ENCODE measurements at places on chromosomes 4 and X.

DNA sequence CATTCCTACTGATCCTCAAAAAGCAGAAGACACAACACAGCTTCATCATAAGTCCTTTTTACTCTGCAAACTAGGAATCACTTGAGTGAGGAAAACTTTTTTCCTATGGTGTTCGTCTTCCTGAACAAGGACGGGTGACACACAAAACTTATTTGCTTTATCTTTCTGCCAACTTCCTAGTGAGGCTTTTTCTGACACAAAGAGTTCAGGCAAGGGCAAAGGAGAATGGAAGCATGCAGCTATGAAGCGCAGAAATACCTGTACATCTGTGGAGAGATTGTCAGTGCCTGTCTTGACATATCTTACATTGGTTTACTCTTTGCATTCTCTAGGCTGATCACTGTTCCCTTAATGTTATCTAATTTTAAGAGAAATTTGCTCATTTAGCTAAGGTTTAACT lies 548.0 kb upstream of the IGFBP7 start:
- no peak for DNase-seq

GRCh38 chrX:66023385-66024091 lies 16.3 kb downstream of the VSIG4 start:
- no peak for DNase-seq

- DNase-seq, result no peak
Observed at GRCh38 chr4:84051639-84052038, 447.5 kb downstream of the NKX6-1 start.

DNA sequence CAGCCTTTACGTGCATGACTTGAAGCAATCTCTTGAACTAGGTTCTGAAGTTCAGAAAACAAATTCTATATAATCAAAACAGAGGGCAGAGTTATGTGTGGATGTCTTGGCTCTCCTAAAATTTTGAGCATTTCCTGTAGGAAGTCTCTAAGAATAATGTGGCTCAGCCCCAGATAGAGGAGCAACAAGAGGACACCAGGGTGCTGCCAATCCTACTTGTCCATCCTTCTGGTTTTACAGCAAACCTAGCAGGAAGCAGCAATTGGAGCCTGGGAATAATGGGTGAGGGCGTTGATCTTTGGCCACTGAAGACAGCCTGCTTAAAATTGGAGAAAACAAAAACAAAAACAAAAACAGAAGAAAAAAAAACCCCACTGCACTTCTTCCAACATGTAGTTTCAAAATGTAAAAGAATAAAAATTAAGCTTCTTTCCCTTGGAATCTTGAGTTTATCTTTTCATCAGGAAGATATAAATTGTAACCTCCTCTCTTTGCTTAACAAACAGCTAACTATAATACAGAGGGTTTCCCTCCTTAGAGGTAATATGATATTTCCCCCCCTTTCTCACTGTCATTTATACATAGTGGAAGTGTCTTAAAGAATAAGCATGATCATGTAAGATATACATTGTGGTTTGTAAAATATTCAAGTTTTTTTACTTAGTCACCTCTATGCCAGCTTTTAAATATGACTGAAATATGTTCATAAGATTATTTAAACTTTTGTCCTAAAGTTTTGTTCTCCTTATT lies 130.6 kb downstream of the FBXO8 start:
- no peak for DNase-seq

- DNase-seq, result peak; percentile 19
Observed at GRCh38 chr4:183907871-183908683, 3.0 kb downstream of the STOX2 start.

GRCh38 chr4:120926358-120927025 lies 4.0 kb upstream of the PRDM5 start:
- no peak for DNase-seq

GRCh38 chr4:77395481-77395880 lies 210.1 kb upstream of the CXCL13 start:
- DNase-seq, result no peak

GRCh38 chrX:5774446-5774845 lies 454.2 kb downstream of the NLGN4X start:
- DNase-seq, result no peak

DNA sequence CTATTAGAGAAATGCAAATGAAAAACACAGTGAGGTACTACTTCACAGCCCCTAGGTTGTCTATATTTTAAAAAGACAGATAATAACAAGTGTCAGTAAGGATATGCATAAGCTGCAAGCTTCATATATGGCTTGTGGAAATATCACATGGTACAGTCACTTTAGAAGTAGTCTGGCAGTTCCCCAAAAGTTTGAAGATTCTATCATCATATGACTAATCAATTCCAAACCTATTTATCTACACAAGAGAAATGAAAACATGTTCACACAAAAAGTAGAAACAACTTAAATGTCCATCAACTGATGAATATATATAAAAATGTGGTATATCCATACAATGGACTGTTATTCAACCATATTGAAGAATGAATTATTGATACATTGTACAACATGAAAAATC lies 185.8 kb upstream of the STK26 start:
- DNase-seq, result no peak

DNA sequence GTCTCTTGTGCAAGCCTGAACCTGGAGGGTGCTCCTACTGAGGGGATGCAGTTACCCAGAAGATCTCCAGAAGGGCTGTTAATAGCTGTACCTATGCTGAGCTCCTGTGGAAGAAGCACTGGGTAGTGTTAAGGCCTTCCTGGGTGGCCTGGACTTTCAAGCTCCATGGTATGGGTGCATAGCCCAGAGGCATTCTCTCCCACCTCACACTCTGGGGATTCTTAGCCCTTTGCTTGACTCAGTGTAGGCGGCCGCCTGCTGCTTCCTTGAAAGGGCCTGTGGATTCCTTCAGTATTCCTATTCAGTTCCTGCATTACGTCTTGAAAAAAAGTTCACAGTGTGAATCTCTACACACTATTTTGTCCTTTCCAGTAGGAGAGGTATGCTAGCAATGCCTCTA lies 235.7 kb upstream of the MAGEB16 start:
- DNase-seq, result no peak

GRCh38 chr4:81666491-81666890 lies 194.8 kb upstream of the RASGEF1B start:
- no peak for DNase-seq

GRCh38 chr4:81786063-81786763 lies 314.5 kb upstream of the RASGEF1B start:
- DNase-seq, result no peak

DNA sequence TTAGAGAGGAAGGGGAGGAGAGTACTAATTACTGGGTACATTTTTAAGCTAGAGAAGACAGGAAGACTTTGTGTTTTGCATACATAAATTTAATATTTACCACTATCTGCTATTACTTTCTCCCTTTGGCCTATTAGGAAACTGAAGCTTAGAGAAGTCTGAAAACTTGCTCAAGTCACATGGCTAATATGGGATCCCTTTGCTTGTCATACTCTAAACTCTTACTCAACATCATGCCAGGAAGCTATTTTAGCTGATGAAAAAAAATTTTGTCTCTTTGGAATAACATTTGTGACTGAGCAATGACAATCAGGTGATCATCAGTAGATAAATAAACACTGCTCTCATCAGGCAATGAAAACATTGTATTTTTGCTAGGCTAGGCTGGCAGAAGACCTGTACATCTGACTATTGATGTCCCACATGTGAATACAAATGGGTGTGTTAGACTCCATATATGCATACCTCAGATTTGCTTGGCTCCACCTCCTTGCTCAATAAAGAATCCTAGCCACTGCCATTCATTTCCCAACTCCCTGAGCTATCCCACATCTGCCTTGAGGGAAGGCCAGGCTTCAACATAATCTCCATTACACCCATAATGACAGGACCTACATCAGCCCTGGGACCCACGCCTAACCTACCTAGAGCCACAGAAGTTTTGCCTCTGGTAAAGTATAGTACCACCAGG lies 17.0 kb upstream of the DCLK2 start:
- no peak for DNase-seq

DNA sequence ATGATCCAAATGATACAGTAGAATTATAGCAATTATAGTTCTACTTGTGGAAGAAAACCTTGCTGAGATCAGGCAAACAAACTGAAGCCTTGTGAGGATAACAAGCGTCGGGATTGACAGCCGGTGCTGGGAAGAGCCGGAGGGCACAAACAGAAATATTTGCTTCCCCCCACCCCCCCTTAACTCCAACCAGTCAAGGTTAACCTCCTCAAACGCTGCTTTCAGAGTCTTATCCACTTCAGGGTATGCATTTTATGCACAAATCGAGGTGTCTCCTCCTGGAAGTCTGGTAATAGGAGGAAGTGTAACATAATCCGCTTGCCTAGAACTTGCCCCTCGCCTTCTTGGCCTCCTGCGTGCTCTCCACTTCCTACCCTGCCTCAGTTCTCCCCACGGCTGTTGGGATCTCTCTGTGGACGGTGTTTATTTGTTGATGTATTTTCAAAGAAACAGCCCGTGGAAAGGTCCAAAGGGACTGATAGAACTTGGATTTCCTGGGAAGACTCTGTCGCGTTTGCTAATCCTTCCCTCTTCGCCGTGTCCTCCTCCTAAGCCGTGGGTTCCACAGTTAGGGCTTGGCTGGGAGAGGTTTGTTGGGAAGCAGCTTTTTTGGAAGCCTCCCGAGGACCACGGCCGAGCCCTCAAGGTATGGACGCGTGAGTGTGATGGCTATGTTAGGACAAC lies 4.1 kb upstream of the ARX start:
- DNase-seq, result no peak

DNA sequence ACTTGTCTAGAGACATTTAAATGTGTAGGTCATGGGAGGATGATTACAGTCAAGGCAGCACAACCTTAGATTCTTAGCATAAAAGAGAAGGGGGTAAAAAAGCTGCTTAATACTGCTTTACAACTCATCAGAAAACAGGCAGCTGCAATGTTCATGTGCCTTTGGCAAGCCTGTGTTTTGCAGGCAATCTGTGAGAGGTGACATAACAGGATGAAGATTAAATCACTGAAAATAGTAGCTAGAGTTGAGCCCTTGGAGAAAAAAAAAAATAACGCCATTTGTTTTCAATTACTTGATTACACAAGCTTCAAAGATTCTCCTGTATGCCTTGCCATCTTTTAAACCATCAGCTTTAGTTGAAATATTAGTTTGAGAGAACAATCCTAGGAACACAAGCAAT lies 847.6 kb upstream of the LCORL start:
- no peak for DNase-seq

DNA sequence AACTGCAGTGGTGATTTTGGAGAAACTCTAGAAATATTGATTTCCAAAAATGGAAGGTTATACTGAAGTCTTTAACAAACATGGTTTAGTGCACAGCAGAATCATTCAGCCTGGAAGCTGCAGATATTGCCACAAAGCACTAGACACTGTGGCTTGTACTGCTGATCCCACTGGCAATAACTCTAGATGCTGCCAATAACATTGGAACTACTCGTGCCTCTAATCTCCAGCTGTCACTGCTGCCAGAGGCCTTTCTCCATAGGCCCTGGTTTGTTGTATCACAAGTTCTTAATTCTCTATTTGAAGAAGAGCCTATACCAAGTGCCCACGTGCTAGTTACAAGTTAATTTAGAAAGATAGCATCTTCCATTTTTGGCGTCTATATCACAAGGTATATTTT lies 19.3 kb downstream of the DMP1 start:
- DNase-seq, result no peak

GRCh38 chrX:136143711-136144110 lies 3.6 kb upstream of the FHL1 start:
- no peak for DNase-seq

GRCh38 chr4:37359261-37359660 lies 114.7 kb downstream of the NWD2 start:
- no peak for DNase-seq

DNA sequence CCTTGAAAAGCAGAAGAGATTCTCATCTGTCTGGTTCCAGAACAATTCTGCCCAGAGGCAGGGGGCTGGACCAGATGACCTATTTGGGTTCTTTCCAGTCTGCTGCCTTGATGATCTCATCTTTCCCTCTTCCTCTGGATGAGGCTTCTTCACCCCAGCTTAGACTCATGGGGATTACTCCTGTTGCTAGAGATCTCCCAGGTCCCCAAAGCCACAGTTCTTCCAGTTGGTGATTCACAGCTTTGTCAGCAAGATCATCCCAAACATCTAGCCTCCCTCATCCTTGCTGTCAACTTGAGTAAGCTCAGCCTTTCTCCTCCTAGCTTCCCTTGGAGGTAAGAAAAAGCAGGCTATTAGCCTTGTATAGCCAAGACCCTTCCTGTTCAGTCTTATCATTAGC lies 64.2 kb upstream of the PJA1 start:
- DNase-seq, result no peak

DNA sequence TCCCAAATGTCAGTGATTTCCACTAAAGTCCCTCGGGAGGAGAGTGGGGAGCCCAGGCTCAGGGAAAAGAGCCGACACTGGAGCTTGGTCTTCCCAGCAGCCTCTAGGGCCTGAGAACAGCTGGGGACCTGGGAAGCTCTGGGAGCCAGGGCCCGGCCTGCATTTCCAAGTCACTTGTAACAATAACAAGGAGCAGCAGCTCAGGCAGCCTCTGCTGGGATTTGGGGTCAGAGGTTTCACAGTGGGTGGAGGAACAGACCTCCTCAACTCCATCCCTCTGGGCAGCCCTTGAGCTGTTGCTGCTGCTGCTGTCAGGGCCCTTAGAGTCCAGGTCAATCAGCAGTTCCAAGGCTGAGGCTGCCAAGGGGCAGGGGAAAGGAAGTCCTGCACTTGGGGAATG lies 11.1 kb downstream of the STARD8 start:
- no peak for DNase-seq

DNA sequence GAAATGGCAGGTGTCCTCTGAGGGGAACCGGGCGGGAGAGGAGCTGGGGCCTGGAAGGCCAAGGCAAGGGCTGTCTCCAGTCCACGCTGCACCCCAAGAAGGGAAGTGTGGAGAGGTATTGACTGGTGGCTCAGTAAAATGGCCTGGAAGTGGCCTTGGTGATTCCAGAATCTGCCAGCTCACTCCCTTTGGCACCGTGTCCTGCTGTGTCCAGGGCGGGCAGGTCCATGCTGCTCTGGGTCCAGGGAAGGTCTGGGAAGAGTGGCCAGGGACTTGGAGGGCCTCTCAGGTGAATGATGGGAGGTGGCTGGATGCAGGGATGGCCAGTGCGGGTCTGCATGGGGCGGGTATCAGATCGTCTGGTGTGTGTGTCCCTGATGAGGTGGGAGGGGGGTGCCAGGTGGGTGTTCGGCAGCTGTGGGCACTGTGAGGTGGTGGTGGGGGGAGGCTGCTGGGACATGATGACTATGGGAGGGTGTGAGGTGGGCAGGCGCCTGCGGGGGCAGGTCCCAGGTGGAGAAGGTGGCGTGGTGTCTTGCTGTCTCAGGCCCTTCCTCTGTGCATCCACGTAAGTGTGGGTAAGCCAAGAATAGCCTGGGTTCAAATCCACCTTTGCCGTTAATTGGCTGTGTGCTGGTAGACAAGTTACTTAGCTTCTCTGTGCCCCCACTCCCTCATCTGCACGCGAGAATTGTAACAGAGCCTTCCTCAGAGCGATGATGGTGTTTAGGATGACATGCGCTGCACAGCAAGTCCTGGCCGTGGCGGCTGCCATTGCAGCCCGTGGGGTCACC lies 17.7 kb downstream of the RGS12 start:
- DNase-seq, result no peak

GRCh38 chr4:37953620-37954293 lies 6.4 kb upstream of the PTTG2 start:
- DNase-seq, result no peak

GRCh38 chr4:120155287-120155686 lies 88.6 kb upstream of the MAD2L1 start:
- DNase-seq, result no peak

GRCh38 chr4:7199771-7200441 lies 7.6 kb downstream of the SORCS2 start:
- no peak for DNase-seq
